NCI-H774 (cell line): ENCODE measurements at places on chromosomes 16 and 17.

- no peak for DNase-seq
Observed at GRCh38 chr16:48300391-48300856, 53.1 kb upstream of the ABCC11 start.

DNA sequence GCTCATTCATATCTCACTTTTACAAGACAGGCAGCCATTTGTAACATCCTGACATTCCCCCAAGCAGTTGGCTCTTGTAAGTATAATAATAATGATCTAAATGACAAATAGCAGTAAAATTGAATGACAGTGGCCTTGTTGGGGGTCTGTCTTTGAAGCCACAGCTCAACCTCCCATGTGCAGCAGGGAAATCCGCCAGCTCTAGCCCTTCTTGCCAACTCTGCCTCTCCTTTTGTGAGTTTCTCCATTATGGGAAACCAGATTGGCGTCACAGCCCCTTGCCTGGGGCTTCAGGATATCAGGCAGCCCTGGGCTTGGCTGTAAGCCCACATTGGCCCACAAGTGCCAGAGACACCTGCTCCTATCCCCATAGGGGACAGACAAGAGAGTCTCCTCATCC, 70.4 kb upstream of the CACNG5 start:
- DNase-seq = no peak

DNA sequence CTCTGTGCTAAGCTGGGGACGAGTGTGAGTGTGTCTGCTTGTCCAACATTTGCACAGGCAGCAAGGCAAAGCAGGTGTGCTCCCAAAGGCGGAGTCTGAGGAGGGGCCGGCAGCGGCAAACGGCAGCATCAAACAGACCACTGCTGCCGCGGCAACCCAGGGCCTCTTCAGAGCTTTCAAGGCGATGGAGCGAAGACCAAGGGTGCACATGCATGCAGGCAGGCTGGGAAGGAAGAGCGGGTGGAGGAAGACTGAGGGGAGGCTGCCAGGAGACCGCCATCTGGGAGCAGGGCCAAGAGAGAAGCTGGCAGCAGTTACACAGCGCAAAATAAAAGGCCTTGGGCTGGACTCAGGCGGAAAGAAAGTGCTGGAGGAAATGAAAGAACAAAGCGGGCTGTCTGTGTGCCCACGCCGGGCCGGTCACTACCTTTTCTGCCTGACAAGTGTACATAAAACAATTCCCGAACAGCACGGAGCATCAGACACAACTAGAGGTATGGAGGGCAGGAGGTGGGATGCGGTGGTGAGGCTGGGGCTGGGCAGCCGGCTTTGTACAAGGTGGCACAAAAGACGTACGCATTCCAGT, 8.5 kb downstream of the TIMM22 start:
- DNase-seq = peak; percentile 0

DNA sequence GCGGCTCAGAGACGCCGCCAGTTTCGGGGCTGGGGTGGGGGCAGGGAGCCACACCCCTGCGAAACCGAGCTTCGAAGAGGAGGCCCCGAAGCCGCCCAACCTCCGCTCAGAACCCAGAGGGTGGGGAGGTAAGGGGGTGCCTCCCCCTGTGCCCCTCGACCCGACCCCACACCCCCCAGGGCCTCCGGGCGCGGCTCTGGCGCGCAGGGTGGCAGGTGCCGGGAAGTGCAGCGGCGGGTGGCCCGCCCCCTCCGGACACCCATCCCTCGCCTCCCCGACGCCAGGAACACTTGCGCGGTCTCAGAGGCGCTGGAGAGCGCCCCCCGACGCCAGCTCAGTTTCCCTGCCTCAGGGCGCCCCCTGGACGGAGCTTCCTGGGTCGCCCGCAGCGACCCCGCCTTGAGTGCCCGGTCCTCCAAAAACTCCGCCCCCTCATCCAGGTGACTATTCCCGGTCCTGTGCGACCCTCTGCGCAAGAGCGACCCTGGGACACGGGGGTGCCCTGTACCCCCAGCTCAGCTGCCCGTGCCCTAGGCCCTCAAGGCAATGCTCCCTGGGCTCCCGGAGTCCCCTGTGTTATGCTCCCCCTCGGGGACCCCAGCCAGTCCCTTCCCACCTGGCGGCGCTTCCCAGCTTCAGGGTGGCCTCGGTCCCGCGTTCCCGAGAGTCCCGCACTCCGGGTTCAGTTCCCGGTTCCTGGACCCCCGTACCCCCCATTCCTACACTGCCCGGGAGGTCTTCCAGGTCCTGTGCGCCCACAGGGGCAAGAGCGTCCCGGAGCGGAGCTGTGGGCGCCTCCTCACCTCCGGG, 562 bp downstream of the PPL start:
- peak; percentile 26 for DNase-seq

- no peak for DNase-seq
Observed at GRCh38 chr17:80793851-80794267, 197.8 kb upstream of the CHMP6 start.

- DNase-seq = peak; percentile 3
Observed at GRCh38 chr16:89093602-89094251, at the start of gene ACSF3. Gene ACSF3, plus strand, starts transcription at chr16:89093852. Its CDS starts 6,830 bp downstream, at chr16:89100682.

DNA sequence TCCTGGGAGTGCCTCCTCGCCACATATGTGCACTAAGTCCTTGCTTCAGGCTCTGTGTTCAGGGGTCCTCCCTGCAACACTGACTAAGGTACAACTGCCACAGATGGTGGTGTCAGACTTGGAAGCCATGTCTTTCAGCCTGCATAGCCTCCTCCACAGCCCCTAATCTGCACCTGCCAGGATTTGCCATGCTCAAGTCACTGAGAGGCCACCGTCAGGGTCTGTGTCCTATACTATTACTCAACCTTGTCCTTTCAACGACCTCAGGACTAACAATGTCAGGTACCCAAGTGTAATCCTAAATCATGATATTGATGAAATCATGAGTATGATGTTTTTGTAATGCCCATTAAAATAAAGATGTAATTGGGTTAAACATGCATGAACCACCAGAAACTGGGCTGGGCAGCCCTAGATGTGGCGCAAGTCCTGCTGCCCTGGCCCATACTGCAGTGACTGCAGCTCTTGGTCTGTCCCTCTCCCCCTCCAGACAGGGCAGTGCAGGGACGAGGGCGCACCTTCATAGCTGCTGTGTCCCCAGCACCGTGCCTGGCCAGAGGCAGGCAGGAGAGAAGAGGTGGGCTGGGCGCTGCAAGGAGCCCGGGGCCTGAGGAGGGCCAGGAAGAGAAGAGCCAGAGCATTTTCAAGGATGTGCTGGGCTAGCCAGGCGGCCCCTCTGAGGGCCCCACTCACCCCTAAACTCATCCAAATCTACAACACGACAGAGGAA, 198.0 kb downstream of the ZNF423 start:
- no peak for DNase-seq

DNA sequence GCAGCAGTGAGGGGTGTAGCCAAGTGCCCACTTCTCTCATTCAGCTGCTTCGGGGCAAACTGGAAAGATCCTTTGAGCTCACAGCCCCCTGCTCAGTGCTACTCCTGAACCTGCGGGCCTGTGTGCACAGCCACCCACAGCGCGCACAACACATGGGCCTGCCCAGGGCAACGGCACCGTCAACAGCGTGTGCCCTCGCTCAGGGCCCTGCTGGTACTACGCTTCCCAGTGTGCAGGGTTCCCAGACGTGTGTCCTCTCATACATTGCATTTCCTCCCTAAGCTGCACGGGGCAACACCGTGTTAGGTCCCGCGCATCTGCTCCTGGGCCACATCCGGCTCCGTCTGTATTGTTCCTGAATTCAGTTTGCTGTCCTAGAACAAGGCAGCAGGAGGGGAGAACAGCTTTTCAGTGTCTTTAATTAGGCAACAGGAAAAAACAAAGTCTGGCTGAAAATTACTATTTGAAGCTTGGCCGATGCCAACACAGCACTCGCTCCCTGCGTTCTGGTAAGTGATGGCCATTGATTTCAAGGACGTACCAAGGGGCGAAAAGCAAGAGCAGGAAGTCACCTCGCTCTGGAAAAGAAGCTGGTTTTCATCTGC, 15.2 kb downstream of the MRM3 start:
- DNase-seq = no peak

DNA sequence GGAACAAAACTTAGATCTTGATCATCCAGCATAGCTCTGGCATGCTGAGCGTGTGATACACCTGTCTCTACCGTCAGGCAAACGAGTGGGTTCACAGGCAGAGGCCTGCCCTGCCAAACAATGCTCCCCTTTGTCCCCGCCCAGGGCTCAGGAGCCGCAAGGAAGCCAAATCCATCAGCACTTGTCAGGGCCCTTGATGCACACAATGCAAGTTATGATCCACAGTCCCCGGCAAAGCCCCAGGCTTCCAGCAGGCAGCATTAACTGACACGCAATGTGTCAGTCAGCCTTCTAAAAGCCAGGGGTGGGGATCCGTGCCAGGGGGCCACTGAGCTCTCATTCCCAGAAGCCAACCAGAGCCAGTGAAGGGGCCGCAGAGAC, 460.9 kb downstream of the SLC39A11 start:
- DNase-seq = peak; percentile 94

DNA sequence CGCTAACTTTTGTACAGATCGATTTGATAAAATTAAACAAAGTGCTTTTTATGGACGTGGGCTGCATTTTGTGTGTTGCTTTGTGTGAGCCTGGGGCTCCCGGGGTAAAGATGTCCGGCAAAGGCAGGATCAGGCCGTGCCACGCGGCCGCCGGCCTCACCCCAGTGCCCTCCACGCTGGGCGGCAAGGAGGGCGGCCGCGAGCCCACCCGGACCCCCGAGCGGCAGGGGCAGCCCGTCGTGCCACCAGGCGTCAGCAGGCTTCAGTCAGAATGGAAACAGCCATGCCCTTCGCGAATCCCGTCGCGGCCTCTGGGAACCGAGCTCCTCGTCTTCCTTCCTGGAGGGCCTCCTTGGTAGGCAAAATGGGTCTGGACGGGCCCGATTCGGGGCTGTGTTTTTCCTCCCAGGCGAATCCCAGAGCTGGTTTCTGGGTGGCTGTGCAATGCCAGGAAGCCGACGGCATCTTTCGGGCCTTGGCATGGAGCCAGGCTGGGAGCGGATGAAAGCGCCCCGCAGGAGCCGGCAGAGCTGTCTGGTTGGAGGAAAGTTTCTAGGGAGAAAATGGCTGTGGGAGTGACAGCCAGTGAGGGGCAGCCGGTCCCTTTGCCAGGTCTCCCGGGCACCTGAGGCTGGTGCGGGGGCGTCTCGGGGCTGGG, 5.5 kb downstream of the SOX8 start:
- DNase-seq = no peak

- no peak for DNase-seq
Observed at GRCh38 chr17:77006971-77007649, 133.7 kb upstream of the SEC14L1 start.

- DNase-seq = no peak
Observed at GRCh38 chr17:31321481-31321880, at the start of gene EVI2A. Gene EVI2A, minus strand, starts transcription at chr17:31321622. Its CDS starts 2,609 bp downstream, at chr17:31319013.
